ENCODE measurements at places on chromosomes 1 and 21.

DNA sequence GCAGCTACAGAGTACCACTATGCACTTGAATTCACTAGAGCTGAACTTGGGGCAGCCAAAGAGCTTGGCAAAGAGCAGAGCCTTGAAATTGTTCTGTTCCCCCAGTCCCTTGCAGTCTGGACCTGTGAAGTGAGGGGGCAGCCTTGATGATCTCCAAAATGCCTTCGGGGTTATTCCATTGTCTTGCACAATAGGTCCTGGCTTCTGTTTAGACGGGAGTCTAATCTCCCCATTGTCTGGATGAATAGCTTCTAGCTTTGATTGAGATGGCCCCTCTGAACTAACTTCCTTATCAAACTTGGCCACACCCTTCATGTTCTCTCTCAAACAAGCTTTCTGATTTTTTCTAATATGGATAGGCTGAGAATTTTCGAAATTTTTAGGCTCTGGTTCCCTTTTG is 72.6 kb downstream of the PGM1 start:
- DNase-seq: no peak

DNA sequence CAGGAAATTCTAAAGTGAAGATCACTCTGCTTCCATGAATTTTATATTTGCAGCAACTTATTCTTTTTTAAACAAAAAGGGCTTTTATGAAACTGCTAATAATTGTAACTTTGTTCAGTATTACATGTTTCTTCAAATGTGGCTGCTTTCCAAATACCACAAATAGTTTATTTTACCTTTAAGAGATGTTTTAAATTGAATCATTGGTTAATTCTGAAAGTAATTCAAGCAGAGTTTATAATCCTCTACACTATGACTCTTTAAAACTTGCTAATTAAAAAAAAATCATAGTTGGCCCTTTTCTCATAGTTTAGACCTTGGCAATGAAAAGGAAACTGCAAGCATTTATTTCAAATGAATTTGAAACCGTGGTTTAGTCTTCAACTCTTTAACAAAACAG is 59.6 kb downstream of the SDCCAG8 start:
- DNase-seq: no peak

DNA sequence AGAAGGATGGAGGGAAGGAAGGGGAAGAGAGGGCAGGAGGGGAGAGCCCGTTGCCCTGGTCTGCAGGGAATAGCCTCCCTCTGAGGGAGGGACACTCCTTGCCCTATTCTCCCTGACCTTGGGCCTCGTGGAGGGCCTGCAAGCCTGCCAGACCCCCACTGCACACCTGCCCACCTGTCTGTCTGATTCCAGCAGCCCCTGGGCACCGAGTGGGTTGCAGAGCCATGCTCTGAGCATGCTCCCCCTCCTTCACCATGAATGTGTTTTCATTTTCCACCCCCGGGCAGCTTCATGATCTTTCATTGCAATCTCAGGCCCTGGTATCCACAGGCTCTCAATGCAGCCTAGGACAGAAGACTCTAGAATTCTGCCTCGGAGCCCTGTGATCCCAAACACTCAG is 5.1 kb upstream of the NPHP4 start:
- DNase-seq: no peak

GRCh38 chr1:220747437-220748088 is 559 bp upstream of the MTARC2 start:
- DNase-seq: no peak

GRCh38 chr1:85992791-85993190 is 163.8 kb downstream of the COL24A1 start:
- no peak for DNase-seq

GRCh38 chr21:15063081-15063813 is 1.6 kb downstream of the NRIP1 start:
- peak; percentile 37 for DNase-seq

DNA sequence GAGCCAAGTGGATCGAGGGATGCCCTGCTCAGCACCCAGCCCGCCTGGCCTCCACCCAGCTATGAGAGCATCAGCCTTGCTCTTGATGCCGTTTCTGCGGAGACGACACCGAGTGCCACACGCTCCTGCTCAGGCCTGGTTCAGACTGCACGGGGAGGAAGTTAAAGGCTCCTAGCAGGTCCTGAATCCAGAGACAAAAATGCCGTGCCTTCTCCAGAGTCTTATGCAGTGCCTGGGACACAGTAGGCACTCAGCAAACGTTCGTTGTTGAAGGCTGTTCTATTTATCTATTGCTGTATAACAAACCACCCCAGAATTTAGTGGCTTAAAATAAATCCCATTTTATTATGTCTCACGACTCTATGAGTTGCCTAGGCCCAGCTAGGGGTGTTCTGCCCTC is 6.8 kb upstream of the BSND start:
- no peak for DNase-seq

GRCh38 chr1:202272103-202272845 is 69.5 kb downstream of the UBE2T start:
- no peak for DNase-seq

GRCh38 chr1:150235294-150235851 is 539 bp downstream of the ANP32E start:
- DNase-seq: peak; percentile 42

- DNase-seq: no peak
Observed at GRCh38 chr1:24472527-24473251, 29.9 kb upstream of the RCAN3 start.

DNA sequence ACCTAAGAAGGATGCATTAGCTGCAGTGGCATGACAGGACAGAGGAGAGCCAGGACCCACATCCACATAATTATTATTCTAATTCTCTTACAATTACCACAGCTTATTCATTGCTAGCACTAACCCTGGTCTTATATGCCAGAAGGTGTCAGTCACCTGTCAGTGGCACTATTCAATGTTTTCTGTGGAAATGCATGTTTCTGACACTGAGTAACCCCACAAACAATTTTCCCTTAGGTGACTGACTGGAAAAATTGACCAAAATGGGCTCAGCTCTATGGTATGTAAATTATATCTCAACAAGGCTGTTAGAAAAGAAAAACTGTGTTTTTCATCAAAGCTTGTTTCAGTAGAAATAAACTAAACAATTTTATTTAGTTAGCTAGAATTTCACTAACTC is 117.9 kb upstream of the KRTAP19-8 start:
- DNase-seq: no peak

GRCh38 chr1:65568285-65568684 is 147.8 kb downstream of the LEPR start:
- no peak for DNase-seq

Data from activated CD4-positive, alpha-beta T cell treated with anti-CD3 and anti-CD28 coated beads for 48 hours (primary cell).